Activated naive CD8-positive, alpha-beta T cell treated with anti-CD3 and anti-CD28 coated beads, Interleukin-2, amount 10 ng/mL, durations not matched to agents 7 days and 5 days (primary cell): ENCODE measurements at places on chromosomes 1 and 21.
A peak's percentile ranks its signal among the peaks of the same experiment; 100 is the strongest.

DNA sequence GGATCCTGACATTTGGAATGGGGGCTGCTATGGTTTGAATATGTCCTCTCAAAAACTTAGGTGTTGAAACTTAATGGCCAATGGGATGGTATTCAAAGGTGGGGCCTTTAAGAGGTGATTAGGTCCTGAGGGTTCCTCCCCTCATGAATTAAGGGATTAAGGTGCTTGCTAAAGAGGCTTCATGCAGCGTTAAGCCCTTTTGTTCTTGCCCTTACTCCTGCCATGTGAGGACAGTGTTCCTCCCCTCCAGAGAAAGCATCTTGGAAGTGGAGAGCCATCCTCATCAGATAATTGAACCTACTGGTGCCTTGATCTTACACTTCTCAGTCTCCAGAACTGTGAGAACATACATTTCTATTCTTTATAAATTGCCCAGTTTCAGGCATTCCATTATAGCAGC lies 146.6 kb downstream of the KCNJ6 start:
- DNase-seq, result no peak

DNA sequence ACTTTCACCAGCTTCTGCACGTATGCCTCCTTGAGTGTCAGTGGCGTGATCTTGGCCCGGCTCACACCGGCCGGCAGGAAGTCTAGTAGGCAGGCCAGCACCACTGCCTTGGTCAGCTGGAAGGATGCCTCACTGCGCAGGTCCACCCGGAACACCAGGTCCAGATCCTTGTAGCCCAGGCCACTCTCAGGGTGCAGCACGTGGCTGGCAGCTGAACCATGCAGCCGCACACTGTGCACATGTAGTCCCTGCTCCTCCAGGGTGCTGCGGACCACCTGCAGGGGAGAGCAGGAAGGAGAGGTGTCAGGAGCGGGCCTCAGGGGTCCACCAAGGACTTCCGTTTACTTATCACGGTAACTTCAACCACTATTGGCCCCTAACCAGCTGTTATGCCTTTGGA lies 6.0 kb downstream of the TENT5B start:
- no peak for DNase-seq

DNA sequence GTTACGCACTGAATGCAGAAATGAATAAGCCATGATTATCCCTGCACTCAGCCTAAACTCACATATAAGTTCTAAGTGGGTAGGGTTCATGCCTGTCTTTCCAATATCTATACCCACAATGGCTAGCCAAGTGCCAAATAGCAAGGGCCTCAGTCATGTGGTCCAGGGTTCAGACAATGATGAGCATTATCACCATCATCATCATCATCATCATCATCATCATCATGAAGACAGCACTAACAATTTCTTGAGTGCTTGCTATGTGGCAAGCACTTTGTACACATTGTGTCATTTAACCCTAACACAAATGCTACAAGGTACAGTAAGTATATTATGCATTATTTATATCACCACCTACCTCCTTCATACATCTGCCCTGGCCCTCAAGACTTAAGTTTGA lies 500.0 kb downstream of the AGBL4 start:
- no peak for DNase-seq

GRCh38 chr21:27240839-27241238 lies 274.0 kb upstream of the ADAMTS5 start:
- DNase-seq, result no peak

GRCh38 chr1:61740751-61741700 lies 1.3 kb upstream of the PATJ start:
- no peak for DNase-seq

GRCh38 chr21:43207043-43207315 lies 38.2 kb downstream of the CRYAA start:
- DNase-seq, result peak; percentile 3

GRCh38 chr21:42981214-42981523 lies 6.8 kb downstream of the PKNOX1 start:
- no peak for DNase-seq

- no peak for DNase-seq
These were observed 8.9 kb upstream of the ITLN2 start for GRCh38 chr1:160963521-160963920.

- DNase-seq, result no peak
These were observed 231.2 kb downstream of the DSCAM start for GRCh38 chr21:40615505-40616376.

GRCh38 chr1:15439325-15439724 lies 1.1 kb downstream of the CTRC start:
- no peak for DNase-seq

DNA sequence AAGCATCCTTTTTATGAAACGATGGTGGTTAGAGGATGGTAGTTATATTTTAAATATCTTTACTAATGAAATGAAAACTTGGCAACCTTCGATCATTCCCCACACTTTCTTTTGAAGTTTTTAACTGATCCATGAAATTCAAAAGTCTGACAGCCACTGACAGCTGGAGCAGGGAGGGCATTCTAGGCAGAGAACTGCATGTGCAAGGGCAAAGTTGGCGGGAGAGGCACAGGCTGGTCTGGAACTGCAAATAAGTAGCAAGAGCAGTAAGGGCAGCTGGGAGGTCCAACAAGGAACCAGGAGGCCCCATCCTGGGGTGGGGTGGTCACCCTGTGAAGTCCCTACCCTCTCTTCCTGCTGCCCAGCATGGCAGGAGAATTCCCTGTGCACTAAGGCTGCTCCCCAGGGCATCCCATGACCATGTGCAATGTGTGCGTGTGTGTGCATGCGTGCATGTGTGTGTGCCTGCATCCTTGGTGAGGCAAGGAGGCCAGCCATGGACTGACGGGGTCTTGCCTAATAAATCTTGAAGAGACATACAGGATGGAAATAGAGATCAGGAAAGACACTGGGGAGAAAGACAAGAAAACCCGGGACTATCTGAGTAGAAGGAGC lies 33.1 kb upstream of the FOXO6 start:
- no peak for DNase-seq

DNA sequence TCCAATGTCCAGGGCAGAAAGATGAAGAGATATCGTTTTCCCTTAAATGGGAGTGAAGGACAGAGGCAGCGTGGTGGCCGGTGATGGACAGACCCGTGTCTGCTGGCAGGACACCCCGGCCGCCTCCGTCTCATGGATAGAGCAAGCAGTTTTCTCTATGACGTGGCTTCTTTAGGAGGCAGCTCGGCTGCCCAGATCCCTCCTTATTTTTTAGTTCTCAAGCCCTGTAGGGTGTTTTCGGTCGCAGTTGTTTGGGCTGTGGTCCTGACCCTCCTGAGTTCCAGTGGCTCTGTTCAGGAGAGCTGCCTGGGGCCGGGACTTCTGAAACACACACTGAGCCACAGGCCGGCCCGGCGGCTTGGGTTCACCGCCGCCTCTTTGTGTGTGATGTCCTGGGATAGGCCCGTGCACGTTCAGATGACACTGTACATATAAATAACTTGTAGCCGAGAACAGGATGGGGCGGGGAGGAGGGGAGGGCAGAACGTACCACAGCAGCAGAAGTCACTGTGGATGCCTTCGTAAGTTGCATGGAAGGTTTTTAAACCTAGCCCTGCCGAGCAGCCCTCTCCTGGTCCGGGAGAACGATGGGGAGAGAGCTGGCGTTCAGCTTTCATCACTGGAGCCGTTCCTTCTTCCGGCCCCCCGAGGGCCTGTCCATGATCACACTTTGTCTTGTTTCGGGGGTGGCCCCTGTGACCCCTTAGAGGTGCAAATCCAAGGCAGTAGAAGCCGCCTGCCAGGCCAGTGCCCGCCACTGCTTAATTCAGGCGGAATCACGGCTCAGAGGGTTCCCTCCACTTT lies 65.2 kb downstream of the SIK1 start:
- DNase-seq, result peak; percentile 72

DNA sequence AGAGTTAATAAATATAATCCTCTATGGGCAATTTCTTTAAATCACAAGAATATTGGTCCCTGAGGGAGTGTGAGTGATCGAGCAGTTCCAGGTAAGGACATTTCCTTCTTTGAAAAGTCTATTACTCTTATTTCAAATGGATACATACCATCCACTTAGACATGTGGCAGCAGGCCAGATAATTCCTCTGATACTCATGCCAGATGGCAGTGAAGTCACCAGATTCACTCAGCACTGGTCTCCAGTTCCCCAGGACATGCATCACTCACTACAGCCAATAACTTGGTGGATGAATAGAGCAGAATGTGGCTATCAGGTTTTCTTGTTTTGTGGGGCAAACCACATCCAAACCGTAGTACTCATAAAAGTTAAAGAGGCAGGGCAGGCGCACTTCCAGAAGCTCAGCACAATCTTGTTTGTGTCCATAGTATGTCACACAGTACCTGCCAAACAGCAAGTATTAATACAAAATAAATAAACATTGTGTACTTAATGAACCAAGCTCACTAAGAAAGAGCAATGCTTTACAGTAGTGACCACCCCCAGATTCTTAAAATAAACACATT lies 74.2 kb upstream of the CD53 start:
- DNase-seq, result no peak

DNA sequence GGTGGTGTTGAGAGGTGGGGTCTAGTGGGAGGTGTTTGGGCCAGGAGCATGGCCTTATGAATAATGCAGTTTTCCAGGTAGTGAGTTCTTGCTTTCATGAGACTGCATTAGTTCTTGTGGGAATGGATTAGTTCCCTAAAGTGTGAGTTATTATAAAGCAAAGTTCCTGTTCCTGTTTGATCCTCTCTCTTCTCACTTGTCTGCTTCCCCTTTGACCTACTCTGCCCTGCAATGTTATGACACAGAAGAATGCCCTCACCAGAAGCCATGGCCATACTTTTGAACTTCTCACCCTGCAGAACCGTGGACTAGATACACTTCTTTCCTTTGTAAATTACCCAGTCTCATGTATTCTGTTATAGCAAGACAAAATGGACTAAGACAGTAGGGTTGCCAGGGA lies 53.6 kb downstream of the MAP3K7CL start:
- DNase-seq, result no peak

DNA sequence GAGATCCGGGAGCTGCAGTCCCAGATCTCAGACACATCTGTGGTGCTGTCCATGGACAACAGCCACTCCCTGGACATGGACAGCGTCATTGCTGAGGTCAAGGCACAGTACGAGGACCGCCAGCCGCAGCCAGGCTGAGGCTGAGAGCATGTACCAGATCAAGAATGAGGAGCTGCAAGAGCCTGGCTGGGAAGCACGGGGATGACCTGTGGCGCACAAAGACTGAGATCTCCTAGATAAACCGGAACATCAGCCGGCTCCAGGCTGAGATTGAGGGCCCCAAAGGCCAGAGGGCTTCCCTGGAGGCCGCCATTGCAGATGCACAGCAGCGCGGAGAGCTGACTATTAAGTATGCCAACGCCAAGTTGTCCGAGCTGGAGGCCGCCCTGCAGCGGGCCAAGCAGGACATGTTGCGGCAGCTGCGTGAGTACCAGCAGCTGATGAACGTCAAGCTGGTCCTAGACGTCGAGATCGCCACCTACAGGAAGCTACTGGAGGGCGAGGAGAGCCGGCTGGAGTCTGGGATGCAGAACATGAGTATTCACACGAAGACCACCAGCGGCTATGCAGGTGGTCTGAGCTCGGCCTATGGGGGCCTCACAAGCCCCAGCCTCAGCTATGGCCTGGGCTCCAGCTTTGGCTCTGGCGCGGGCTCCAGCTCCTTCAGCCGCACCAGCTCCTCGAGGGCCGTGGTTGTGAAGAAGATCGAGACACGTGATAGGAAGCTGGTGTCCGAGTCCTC lies 25.5 kb downstream of the ETV3L start:
- peak; percentile 51 for DNase-seq

DNA sequence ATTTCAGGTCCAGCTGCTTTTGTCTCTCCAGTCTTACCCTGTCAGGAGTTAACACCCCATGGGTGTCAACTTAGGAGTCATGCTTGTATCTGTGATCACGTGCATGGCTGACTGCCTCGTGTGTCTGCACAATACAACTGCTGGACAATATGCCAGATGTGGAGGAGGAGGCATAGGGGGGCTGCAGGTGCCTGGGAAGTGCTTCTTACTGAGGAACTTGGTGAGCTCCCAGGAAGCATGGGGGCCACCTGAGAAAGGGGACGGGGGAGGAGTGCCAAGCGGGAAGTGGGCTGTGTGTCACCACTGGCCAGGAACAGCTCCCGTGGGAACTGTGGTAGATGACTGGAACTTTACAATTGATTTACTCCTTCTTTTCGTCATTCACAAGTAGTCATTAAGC lies 9.5 kb downstream of the RHEX start:
- no peak for DNase-seq

- no peak for DNase-seq
These were observed 2.2 kb downstream of the C1QTNF12 start for GRCh38 chr1:1244192-1244811.

DNA sequence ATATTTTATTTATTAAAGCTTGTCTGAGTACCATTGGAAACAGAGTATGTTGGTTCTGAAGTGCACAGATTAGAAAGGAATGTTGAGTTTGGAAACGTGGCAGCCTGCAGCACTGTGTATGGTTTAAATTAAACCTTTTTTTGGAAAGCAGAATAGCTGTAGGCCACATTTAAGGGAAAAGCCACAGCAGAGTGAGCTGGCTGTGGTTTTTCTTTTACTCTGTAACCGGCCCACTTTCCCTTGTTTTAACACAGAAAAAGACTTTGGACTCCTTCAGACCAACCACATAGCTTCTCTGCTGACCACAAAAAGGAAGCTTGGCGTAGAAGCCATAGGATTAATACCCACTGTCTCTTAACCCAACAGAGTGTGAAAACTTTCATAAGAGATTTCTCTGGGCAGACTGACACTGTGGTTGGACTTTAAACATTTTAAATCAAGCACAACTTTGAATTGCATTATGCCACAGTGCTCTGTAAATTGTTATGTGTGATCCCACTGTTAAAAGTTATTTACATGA lies 75.2 kb downstream of the NFIA start:
- DNase-seq, result no peak

- DNase-seq, result no peak
These were observed 3.5 kb upstream of the TIAM1 start for GRCh38 chr21:31347435-31348032.

DNA sequence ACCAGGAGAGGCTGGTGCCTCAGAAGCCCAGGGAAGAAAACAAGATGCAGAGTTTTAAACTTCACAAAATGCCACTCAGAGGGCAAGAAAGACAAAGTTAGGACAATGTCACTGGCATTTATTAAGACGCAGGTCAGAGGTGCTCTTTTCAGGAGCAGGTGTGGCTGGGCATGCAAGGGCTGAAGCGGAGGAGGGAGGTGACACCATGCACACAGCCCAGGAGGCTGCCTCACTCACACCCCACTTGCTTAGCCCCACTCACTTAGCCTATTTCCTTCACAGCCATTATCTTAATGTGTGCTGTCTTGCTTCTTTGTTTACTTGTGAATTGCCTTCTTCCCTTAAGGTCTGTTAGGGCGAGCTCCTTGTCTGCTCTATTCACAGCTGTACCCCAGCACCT lies 17.2 kb downstream of the HIVEP3 start:
- no peak for DNase-seq

- DNase-seq, result no peak
These were observed 10.4 kb downstream of the SLC30A10 start for GRCh38 chr1:219917851-219918466.

DNA sequence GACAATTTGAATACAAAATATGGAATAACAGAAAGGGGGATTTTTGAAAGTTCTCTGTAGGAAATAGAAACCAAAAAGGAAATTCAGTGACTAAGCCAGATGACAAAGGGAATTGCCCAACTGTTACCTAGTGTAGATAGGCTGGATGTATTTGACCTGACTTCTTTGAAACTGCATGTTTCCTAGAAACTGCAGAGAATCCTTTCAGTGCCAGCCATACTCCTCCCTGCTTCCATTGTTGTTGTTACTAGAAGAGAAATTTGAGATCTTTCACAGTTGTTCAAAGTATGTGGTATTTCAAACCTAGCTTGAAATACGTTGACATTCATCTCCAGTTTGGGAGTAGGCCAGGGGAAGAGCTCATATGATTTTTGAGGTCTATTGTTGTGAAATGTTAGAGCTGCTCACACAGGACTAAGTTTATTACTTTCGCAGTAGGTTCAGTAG lies 1.8 kb upstream of the GBP5 start:
- no peak for DNase-seq

GRCh38 chr1:38953433-38953860 lies 11.8 kb upstream of the RHBDL2 start:
- DNase-seq, result no peak
